ENCODE measurements at places on chromosomes 5 and 9.

DNA sequence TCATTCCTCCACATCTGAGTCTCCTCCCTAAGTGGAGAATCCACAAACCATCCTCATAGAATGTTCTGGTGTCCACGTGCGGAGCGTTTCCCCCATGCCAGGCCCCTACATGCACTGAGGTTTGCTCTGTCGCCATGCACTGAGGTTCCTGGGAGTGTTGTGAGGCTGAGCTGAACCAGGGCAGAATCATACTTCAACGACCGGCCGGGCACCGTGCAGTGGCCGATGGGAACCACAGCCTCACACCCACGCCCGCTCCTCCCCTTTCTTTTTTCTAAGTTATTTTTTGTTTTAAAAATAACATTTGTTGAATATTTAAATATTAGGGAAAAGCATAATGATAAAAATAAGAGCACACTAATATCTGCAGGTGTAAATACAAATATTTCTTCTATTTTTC, 260.4 kb upstream of the IRX4 start:
- DNase-seq = no peak

GRCh38 chr9:14366076-14366475, 52.1 kb upstream of the NFIB start:
- no peak for DNase-seq

DNA sequence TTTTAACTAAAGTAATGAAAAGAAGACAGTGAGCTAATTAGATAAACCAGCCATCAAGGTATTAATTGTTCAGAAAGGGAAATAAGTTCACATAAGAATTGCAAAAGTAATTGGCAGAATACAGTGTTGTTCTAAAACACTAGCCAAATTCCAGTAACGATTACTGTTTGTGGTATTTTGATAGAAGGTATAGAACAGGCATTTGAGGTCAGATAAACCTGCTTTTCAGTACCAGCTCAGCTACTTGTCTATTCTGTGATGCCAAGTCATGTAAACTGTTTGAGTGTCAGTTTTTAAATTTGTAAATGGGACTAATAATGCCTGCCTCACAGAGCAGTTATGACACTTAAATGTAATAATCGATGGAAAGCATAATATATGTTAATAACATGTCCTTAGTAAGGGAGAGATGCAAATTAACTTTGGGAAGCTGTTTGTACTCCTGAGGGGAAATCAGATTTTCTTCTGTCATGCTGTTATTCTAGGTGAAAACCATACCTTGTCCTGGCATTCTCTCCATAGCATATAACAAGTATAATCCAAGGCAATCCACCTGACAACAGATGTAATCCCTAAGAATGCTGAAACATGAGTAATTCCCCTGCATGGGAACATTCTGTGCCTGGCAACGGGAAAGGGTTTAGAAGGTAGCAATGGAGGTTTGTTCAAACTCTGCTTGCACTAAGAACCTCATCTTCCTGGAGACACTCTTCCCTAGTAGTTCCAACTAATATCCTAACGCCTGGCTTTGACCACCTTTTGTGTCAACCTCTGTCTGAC, 509.5 kb upstream of the PAPPA start:
- no peak for DNase-seq

DNA sequence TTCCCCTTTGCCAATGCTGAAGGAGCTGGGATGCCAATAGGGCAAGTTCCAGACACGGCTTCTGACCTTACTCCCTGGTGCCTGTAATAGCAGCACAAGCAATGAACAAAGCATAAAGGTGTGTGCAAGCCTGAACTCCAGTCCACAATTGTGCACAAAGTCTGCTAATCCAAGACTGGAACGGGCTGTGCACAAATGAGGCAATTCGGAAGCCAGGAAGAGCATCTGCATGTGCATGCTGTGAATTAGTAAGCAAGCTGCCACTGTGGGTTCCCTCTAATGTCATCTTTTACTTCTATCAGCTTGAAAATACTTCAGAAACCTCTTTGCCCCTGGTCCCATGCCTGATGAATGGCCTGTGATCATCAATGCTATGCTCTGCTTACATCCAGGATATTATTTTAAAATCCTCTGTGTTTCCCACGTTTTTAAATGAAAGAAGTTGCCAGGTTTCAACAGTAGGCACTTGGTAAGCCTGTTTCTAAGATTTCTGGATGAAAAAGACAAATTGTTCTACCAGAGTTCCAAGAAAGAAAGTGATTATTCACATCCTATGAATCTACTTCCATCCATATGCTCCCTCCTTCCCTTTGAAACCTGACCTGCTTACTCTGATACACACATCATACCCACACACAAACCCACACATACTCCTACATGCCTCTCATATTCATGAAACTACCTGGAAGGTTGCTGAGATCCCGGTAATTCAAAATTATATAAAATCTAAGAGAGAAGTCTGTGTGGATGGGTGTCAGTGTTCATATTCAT, 165.7 kb downstream of the KCTD16 start:
- no peak for DNase-seq

DNA sequence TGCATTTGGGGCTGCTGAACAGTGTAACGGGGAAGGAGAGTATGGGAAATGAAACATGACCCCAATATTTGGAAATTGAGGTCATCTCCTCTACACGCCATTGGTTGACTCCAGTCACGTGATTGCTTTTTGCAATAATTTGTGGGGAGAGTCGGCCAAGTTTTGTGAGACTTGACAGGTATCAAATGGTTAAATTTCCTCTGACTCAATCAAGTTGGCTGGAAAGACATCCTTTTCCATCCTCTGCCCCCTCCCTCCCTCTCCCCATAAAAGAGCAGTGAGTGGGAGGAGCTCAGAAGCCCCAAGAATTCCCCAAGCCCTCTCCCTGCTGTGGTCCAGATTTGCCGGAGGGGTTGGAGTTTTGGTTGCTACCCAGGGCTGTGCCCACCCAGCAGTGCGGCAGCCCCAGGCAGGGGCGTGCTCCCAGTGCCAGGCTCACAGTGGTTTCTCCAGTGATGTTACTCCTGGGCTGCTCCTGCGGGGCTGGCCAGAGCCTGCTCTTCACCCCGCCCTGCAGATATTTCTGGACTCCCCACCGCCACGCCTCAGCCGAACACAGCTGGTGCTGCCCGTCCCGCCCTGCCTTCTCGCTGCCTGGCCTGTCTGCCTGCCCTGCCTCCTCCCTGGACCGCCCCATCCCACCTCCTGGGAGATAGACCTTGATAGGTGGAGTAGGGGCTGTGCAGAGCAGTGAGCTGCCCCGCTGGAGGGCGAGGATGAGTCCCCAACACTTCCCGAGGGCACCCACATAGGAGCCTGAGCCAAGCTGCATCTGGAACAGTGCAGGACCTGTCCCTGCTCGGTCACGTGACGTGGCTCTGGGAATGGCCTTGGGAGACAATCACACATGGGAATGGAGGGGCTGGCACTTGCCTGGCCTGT, 3.4 kb downstream of the COL5A1 start:
- DNase-seq = no peak

DNA sequence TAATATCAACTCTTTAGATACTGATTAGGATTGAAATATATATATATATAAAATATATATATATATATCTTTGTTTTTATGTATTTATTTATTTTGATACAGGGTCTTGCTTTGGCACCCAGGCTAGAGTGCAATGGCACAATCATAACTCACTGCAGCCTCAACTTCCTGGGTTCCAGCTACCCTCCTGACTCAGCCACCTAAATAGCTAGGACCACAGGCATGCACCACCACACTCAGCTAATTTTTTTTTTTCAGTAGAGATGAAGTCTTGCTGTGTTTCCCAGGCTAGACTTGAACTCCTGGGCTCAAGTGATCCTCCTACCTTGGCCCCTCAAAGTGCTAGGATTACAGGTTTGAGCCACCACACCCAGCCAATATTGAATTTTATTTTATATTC, 20.6 kb upstream of the CDH6 start:
- DNase-seq = no peak

- DNase-seq = no peak
Measured at GRCh38 chr5:111551161-111551560, 38.8 kb upstream of the STARD4 start.

- no peak for DNase-seq
Measured at GRCh38 chr5:51986733-51987132, 603.5 kb downstream of the ISL1 start.

- DNase-seq = no peak
Measured at GRCh38 chr5:127186657-127187056, 103.9 kb upstream of the MEGF10 start.

GRCh38 chr5:136028782-136029742, at the start of gene TGFBI:
Gene TGFBI (plus strand): TSS chr5:136028988. CDS start chr5:136029056, 68 bp downstream.
- peak; percentile 7 for DNase-seq

GRCh38 chr5:158600679-158601078, 499.0 kb downstream of the EBF1 start:
- no peak for DNase-seq

GRCh38 chr5:100322483-100322882, 212.7 kb upstream of the FAM174A start:
- no peak for DNase-seq

DNA sequence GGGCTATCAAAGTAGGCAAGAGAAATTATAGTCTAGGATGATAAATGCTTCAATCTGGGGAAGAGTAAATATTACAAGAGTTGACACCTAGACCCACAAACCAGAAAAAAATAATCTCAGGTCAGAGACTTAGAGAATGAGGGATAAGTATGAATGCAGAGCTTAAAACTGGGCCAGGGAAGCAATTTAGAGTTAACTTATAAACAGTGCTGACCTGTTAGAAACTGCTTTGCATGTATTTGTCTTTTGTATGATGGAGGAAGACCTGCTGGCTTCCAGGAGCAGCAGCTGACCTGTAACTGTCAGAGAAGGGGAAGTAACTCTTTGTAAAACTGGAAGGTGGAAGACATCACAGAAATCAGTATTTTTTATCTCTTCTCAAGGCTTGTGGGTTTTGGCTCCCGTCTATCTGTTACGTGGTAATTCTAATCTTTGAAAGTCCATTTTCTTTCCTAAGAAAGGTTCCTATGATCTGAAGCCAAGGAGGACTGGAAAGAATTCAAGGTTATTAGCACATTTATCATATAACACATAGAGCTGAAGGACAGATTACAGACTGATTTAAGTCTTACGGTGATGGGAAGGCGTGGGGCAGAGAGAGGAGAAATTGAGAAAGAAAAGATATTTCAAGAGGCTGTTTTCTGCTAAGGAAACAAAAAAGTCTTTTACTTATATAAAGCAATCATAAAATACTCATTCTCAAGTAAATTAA, 114.7 kb upstream of the ADAMTS19 start:
- DNase-seq = no peak

DNA sequence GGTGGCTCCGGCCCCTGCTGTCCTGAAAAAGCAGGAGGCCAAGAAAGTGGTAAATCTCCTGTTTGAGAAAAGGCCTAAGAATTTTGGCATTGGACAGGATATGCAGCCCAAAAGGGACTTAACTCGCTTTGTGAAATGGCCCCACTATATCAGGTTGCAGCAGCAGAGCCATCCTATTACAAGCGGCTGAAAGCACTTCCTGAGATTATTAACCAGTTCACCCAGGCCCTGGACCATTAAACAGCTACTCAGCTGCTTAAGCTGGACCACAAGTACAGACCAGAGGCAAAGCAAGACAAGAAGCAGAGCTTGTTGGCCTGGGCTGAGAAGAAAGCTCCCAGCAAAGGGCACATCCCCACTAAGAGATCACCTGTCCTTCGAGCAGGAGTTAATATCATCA, 89.7 kb downstream of the MLLT3 start:
- no peak for DNase-seq

DNA sequence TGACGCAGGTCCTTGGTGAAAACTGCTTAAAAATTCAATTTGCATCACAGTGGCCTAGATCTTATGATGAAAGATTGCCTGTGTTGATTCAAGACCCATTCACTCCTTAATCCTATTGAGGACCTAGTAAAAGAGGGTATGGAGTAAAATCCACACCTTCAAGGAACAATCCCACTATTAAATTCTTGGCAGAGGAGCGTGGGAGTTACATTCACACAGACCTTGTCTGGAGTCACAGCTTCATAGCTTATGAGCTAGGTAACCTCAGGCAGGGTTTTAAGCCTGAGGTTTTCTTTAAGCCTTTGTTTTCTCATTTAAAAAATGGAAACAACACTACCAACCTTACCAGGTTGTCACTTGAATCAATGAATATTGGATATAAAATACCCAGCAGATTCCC, 566.5 kb upstream of the ZNF462 start:
- DNase-seq = no peak

GRCh38 chr9:135353935-135354334, 125.6 kb upstream of the PPP1R26 start:
- DNase-seq = no peak

GRCh38 chr5:124574521-124575436, 171.7 kb downstream of the ZNF608 start:
- DNase-seq = peak; percentile 14

DNA sequence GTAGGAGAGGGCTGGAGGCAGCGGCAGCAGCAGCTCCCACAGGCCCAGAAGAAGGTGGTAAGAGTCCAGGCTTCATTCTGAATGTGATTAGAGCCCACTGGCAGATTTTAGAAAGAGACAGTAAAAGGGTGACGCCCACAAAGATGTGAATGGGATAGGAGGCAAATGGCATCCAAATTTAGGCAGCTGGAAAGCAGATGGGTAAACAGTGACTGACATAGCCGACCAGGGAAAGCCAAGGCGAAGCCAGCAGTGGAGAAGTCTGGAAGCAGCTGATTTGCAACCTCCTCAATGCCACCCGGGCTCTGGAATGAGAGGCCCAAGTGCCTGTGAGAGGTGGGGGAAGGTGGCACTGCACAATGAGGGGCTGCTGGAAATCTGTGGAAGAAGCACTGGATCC, 103.3 kb downstream of the C5orf15 start:
- DNase-seq = no peak
